CD4-positive, alpha-beta T cell treated with Interleukin-17A for 4 hours (primary cell): ENCODE measurements at places on chromosomes 13 and 19.

DNA sequence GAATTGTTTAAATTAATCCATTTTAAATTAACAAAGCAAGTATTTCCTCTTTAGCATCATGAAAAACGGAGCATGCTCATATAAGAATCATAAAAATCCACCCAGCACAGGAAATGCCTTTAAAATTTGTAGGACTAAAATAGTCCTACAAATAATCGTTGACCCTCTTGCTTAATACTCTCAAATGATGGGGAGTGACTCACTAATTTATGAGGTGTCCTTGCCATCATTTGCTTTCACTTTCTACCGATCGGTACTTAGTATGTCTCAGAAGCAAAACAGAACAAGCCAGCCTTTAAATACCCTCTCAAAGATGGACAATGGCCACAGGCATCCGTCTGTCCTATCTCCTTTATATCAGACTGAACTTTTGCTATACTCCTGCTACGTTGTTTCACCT is 97.2 kb downstream of the SUCLA2 start:
- DNase-seq, result no peak

- peak; percentile 52 for DNase-seq
Observed at GRCh38 chr19:17424743-17425365, 5.0 kb downstream of the MVB12A start.

- DNase-seq, result peak; percentile 76
Observed at GRCh38 chr13:40401911-40402776, 264.3 kb downstream of the FOXO1 start.

- DNase-seq, result no peak
Observed at GRCh38 chr19:47350630-47351029, 1.5 kb downstream of the DHX34 start.

DNA sequence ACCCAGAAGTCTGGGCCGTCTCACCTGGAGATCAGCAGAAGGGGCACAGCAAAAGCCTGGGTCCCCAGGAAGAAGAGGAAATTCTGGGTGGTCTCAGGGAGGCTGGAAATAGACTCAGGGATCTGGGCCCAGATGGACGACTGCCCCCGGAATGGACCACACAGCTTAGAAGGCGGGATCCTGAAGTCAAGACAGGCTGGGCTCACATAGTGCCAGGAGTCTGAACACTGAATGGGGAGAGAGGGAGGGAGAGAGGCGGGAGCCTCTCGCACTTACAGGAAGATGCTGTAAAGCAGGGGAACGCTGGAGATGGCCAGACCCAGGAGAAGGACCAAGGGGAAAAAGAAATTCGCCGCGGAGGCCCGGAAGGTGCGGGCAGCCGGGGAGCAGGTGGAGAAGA is 1.3 kb upstream of the LENG1 start:
- DNase-seq, result no peak

- no peak for DNase-seq
Observed at GRCh38 chr19:5261156-5261890, 79.3 kb downstream of the PTPRS start.

- peak; percentile 66 for DNase-seq
Observed at GRCh38 chr19:12052497-12053169, at the start of gene ZNF878. Gene ZNF878, minus strand, starts transcription at chr19:12052961. Its CDS starts 160 bp downstream, at chr19:12052801.

GRCh38 chr19:8611877-8612806 is 1.6 kb upstream of the ADAMTS10 start:
- DNase-seq, result peak; percentile 15

DNA sequence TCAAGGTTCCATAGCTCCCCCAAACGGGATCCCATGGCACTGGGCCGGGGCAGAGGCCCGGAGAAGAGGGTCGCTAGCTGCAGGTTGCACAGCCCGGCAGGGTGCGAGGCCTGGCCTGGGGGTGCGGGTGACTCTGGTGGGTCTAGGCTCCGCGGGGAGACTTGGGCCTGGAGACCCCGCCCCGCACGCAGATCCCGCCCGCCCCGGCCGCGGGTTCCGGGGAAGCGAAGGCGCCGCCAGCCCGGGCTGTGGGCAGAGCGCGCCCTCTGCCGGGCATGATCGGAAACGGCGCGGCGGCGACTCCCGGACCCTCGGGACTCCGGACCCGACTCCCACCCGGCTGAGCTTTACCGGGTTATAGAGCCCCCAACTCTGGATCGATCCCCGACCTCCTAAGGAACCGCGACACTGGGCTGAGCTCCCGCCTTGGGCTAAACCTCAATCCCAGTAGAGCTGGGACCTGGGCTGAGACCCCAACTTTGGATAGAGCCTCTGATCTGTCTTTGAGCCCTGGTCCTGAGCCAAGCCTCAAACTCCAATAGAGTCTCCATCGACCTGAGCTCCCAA is 3.1 kb upstream of the TNFAIP8L1 start:
- DNase-seq, result peak; percentile 87

DNA sequence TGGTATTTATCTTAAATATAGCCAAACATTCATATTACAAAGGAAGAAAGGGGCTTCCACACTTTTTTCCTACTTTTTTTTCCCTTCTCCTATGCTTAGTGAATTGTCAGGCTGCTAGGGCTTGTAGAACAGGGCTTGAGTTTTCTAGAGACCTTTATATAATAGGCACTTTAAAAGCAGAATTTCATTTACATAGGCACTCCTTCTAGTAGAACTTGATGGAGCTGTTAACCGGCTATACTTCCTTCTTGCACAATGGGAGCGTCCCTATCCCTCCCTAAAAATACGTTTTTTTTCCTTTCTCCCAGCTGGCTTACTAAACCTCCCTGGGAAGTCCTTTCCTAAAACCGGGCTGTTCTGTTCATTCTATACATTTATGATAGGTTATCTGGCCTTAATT is 1.1 kb downstream of the TRIM13 start:
- no peak for DNase-seq

GRCh38 chr19:23999821-24000610 is 85.3 kb downstream of the ZNF726 start:
- DNase-seq, result no peak

DNA sequence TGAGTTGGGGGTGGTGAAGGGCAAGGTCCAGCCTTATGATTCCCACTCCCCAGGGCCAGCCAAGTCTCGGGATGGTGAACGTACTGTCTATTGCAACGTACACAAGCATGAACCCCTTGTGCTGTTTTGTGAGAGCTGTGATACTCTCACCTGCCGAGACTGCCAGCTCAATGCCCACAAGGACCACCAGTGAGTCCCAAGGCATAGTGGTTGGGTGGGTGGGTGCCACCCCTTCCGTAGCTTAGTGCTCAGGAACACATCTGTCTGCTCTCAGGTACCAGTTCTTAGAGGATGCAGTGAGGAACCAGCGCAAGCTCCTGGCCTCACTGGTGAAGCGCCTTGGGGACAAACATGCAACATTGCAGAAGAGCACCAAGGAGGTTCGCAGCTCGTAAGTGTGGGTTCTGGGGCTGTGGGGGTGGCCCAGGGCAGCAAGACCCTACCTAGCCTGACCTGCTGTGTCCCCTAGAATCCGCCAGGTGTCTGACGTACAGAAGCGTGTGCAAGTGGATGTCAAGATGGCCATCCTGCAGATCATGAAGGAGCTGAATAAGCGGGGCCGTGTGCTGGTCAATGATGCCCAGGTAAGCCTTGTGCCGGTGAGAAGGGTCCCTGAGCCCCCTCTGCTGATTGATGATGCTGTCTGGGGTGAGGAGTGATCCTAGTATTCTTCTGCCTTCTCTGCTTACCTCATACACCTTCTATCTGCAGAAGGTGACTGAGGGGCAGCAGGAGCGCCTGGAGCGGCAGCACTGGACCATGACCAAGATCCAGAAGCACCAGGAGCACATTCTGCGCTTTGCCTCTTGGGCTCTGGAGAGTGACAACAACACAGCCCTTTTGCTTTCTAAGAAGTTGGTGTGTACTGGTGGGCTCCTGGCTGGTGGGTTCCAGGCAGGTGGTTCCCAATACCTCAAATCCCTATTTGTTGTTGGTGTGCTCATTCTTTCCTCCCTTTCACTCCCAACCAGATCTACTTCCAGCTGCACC is 3.8 kb downstream of the TRIM28 start:
- DNase-seq, result no peak

GRCh38 chr19:6235031-6235951 is 44.5 kb downstream of the MLLT1 start:
- no peak for DNase-seq

DNA sequence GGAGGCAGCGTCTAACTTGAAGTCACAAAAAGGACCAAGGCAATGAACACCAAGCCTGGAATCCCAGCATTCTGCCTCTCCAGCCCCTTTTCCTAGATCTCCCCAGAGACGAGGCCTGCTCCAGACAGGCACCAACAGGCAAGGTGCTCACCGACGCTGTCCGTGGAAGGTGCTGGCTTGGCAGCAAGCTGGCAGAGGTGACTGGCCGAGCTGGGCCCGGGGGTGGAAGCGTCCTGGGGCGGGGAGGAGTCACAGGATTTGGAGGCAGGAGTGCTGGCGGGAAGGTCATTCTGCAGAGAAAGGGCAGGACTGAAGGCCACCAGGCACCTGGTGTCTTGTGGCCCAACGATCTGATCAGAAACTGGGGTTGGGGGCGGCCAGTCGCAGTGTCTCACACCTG is 18.2 kb downstream of the TLE2 start:
- no peak for DNase-seq

DNA sequence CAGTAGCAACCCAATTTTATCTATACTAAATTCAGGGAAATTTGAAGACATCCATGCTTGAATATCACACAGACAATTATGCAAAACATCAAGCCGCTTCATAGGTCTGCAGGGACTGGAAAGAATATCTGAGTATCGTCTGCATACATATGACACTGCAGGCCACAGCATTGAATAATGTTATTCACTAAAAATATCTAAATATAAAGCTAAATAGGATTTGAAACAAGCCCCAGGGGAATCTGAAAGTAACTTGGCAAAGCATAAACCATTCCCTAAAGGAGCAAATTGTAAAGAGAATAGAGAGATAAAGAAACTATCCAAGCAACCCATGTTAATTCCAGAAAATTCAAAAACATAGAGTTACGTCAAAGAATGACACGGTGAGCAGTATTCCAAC is 1251.0 kb downstream of the PCDH17 start:
- DNase-seq, result no peak

GRCh38 chr19:48955308-48955958 is 758 bp downstream of the BAX start:
- no peak for DNase-seq

GRCh38 chr13:108897955-108898354 is 268.5 kb downstream of the MYO16 start:
- peak; percentile 17 for DNase-seq

DNA sequence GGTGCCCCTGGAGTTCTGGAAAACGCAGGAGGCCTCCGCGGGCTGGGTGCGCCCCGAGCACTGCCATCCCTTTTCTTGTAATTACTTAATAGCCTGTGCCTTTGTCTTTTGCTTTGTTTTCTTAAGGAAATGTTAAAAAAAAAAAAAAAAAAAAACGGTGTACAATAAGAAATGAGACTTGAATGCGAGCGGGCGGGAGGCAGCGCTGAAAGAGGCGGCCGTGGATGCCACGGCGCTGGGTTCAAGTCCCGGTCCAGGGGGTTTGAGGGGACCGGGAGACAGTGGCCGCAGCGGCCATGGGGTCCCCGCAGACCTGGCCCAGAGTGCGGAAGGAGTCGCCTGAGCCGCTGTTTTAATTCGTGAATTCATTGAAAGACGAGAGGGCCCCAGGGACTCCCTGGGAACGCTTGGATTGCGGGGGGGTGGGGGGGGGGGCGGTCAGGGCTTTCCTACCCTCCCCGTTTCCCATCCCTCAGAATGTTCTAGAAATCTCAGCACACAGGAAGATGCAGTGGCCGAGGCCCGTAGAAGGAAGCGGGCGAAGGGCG is 349.2 kb upstream of the ARGLU1 start:
- no peak for DNase-seq
